Epithelial cell of proximal tubule (primary cell): ENCODE measurements at places on chromosomes 11 and 22. TPM values are rescaled to one million over a fixed set of nuclear protein-coding genes. Genes with fewer than 3 reads are reported as not detected.

FAM111B gene
- total RNA-seq = 16.5 and 17.4 TPM in 2 replicates

CRYBB1 gene
- not detected in 2 replicates for total RNA-seq

DNA sequence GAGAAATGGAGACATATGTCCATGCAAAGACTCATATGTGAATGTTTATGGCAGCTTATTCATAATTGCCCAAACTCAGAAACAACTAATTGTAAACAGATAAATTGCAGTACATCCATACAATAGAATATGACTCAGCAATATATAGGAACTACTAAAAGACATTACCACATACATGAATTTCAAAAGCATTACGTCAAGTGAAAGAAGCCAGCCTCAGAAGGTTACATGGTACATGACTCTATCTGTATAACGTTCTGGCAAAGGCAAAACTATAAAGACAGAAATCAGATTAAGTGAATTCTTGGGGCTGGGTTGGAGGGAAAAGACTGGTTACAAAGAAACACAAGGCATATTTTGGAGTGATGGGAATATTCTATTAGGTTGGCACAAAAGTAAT, 7.2 kb downstream of the KCTD21 start:
- DNase-seq = no peak

ASCL3 gene
- total RNA-seq = not detected in 2 replicates

SCGB1D2 gene
- total RNA-seq = not detected in 2 replicates

THYN1 gene
- total RNA-seq = 51.6 and 69.2 TPM in 2 replicates

OR4A16 gene
- total RNA-seq = not detected in 2 replicates

- no peak for DNase-seq
Measured at GRCh38 chr22:31148953-31149627, 8.8 kb upstream of the PLA2G3 start.

POU2AF3 gene
- 0.69 TPM in 1 of 2 replicates, not detected in the other for total RNA-seq

DNA sequence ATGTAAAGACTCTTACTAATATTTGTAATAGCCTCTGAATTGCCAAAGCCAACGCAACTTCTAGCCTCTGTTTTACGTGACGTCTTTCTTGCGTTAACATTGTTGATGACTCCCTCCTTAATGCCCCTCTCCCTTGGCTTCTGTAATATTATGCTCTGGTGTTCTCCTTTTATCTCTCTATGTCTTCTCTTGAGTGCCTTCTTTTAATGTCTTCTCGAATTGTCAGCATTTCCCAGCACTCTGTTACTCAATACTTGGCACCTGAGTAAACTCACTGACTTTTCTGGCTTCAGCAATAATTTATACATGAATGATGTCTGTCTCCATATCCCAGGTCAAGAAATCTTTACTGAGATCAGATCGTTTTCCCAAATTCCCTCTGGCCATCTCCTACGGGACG, 68.5 kb upstream of the DDI1 start:
- DNase-seq = no peak

GRCh38 chr22:38031491-38031890, 25.7 kb upstream of the PICK1 start:
- no peak for DNase-seq

OR8A1 gene
- total RNA-seq = not detected in 2 replicates
